ENCODE measurements at places on chromosomes 1 and 21.

GRCh38 chr1:228863776-228864175 is 128.5 kb downstream of the RHOU start:
- no peak for DNase-seq

DNA sequence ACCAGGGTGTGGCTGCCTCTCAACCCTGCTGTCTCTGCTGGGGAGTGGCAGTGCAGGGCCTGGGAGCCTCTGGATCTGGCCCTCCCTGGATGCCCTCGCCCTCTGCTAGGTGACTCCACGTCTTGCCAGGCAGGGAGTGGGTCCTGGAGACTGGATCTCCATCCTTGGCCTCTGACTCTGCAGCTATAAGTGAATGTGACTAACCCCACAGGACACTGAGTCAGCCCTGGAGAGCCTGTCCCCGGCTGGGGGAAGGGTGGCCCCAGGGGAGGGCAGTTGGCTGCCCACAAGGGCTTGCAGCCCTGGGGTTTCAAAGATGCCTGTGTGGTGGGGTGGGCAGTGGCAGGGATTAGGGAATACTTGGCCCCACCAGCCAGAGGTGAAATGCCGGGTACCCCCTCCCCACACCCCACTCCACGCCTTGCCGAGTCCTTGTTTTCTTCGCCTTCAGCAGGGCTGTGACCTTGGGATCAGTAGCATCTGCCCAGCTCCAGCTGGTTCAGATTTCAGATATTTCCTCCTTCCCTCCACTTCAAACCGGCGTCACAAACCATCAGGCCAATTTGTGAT is 1.9 kb upstream of the MYBPH start:
- peak; percentile 42 for DNase-seq

GRCh38 chr1:167548059-167548932 is 5.3 kb downstream of the CREG1 start:
- DNase-seq: no peak

GRCh38 chr21:45863751-45864150 is 117.8 kb upstream of the COL6A1 start:
- DNase-seq: no peak

GRCh38 chr1:154837672-154838171 is 32.4 kb downstream of the KCNN3 start:
- DNase-seq: no peak

GRCh38 chr1:15224259-15224869 is 22.7 kb upstream of the FHAD1 start:
- no peak for DNase-seq

GRCh38 chr1:62784509-62785365 is 805 bp downstream of the ATG4C start:
- no peak for DNase-seq

DNA sequence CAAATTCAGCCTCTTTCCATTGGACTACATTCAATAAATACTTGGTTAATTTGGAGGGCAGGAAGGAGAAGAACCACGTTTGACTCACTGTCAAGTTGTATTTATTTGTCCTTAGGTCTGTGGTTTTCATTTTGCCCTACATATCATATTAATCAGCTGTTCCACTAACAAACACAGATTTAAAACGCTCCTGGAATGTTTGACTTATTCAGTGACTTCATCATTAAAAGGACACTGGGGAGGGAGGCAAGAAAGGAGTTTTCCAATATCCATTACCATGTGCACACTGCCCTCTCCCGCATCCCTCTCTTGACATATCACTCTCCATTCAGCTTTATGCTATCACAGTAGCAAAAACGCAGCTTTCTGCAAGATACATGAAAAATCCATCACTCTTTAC is 98.2 kb upstream of the C1orf87 start:
- no peak for DNase-seq

GRCh38 chr1:222064388-222065211 is 322.7 kb upstream of the DUSP10 start:
- DNase-seq: no peak

- DNase-seq: no peak
Measured at GRCh38 chr1:172146141-172146850, 274.2 kb upstream of the C1orf105 start.

DNA sequence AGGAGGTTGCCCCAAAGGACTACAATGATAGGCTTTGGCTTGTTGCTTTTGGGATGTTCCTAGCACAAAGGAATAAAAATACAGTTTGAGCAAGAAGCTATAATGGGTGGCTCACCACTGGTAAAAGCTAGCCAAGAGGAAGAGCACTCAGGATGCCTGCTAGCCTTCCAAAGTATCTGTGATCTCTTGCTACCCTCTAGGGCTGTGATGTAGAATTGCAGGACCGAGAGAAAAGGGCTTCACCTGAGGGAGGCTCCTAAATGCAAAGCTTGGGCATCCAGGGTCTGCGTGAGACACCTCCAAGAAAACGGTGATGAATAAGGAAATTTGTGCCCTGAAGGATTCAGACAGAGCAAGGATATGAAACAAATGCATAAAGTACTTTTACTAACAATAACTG is 17.7 kb downstream of the IVL start:
- no peak for DNase-seq

GRCh38 chr1:16461681-16462080 is 21.2 kb downstream of the NECAP2 start:
- DNase-seq: no peak

DNA sequence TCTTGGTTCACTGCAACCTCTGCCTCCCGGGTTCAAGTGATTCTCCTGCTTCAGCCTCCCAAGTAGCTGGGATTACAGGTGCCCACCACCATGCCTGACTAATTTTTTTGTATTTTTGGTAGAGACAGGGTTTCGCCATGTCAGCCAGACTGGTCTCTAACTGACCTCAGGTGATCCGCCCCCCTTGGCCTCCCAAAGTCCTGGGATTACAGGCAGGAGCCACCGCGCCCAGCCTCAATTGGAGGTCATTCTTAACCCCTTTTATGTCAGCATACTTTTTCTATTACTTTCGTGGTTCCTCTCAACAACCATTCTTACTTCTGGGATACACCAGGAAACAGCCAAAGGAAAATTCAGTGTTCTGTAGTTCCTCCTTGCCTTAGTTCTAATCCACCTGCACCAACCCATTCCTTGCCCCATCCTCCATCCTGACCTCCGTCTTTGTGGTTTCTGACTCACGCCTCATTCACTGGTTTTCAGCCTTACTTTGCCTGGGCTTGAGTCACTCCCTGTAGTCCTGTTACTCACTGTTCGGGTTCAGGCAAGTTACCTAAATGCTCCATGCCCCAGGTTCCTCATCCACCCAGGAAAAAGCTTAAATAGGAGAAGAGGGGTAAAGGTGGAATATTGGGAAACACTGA is 12.9 kb upstream of the BCL10 start:
- DNase-seq: no peak

DNA sequence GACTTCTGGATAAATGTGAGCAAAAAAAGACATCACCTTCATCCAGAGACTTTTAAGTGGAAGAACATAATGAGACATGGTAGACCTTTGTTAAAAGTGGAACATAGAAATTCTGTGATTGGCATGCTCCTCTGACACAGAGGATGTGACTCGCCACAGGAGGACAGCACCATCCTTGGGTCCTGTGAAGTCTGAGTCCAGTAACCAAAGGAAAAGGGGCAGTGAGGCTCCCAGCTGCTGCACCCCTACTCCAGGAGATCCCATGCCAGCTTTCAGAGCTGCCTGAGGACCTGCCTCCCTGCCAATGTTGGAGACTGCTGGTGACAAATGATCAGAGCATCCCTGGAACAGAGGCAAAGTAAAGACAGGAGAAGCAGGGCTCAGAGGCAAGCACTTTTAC is 136.2 kb downstream of the BRINP2 start:
- no peak for DNase-seq

DNA sequence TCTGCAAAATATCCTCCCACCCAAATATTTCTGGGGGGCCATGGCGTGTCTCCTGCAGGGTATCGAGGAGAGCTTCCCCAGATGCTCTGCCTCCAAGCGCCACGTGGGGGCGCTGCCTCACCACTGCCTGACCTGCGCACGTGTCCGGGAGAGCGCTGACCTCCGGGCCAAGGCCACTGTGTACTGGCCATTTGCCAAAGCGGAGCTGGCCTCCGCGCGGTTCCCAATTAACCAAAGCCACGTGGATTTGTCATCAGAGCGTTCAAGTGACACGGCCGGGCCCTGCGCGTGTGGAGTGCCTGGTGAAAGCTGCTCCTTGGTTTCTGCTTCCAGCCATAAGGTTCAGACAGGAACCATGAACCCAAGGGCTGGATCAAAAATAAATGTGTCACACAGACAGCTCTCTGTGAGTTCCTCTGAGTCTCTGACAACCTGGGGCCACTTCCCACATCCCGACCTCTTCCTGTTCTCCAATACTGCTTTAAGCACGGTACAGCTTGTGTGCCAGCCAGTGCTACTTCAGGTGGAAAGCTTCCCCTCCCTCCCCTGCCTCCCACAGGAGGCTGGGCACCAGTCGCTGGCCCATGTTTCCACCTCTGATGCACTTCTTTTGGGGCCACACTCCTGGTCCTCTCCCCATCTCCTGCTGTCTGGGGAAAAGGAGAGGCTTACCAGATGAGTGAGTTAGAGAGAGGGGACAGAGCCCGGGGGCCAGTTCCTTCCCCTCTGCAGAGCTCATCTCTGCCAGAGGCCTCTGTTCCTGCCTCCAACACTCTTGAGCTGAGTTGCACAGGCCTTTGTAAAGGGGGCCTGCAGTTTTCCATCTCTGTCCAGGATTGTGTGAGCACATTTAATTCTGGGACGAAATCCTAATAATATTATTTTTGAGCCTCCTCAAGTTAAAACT is 26.1 kb downstream of the ZP4 start:
- peak; percentile 18 for DNase-seq

- DNase-seq: no peak
Measured at GRCh38 chr1:178241057-178241456, 147.2 kb downstream of the RASAL2 start.

DNA sequence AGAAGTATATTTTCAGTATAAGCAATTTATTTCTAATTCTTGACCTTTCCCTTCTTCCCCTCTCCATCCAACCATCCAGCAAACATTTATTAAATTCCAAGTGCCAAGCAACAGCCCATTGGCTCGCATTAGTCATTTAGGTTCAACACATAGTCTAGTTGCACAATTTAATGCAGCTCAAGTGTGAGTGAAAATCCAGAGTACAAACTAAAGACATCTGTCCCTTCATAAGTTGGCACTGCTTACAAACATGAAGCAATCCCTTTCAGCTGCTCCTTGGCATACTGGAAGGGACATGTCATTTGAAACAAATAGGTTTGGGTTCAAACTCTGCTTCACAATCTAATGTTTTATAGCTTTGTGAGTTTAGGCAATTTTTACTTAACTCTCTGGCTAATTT is 10.7 kb downstream of the CASQ2 start:
- no peak for DNase-seq

DNA sequence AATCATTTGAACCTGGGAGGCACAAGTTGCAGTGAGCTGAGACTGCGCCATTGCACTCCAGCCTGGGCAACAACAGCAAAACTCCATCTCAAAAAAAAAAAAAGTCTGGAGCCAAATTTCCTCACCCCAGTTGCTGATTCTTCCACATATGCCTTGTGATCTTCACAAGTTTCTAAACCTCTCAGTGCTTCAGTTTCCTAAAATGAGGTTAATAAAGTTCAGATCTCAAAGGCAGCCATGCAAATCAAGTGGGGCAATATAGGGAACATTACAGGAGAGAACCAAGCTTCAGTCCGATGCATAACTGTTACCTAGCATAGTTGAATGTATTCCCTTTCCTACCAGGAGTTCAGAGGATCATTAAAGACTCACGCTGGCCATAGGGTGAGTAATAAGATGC is 4.8 kb downstream of the ITLN1 start:
- DNase-seq: no peak

DNA sequence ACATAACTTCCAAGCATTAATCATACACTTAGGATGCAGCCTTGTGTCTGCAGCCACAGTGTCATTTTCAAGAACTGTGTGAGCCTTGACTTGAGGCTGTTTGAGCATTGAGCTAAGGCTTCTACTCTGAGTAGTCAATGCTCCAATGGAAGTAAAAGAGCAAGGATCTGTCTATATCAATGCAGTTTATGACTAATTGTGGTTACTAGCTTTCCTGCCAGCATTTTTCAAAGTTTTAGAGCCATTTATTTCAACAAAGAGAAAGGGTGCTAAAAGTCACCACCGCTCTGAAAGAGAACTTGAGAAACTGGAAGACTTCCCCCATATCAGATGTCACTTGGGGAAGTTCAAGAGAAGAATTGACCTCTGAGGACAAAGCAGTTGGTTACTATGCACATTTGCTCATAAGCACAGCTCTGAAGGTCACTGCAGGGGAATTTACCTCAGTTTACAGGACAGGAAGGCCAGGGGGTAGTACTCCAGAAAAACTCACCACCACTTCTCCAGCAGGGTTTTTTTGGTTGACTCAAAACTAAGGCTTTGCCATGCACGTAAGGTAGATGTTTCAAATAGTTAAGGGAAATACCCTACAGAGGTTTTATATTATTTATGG is 24.5 kb upstream of the RGS1 start:
- no peak for DNase-seq

DNA sequence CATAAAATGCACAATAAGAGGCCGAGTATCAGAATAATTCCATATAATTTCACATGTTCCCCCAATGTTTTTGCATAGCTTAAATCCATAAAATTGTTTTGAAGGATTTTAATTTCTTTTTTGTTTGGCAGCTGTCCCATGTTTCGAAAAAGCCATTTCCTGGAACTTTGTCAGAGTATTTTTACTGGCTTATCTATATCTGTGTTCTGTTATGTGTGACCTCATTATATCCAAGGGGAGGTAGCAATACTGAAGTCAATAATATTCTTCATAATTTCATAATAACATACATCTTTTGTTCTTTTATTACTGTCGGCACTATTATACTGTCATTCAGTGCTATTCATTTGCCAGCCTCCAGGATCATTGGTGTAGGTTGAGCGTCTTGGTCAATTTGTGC is 9.4 kb upstream of the BACH1 start:
- no peak for DNase-seq

DNA sequence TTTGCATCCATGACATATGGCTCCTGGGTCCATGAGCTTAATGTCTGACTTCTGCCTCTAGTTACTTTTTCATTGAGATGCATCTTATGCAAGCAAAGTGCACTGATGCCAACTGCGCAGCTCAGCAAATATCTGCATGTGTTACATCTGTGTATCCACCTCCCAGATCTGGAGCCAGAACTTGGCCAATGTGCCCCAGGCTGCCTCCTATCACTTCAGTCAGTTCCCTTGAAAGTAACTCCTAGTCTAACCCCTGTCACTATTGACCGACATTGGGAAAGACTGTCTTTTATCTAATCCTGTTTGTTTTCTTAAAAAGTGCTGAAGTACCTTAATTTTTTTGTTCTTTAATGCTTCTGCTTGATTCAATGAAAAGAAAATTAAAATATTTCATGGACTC is 19.3 kb upstream of the UBL4B start:
- no peak for DNase-seq
